Sigmoid colon (tissue), 7 donors: ENCODE measurements at places on chromosomes 7 and 10. TPM values are rescaled to one million over a fixed set of nuclear protein-coding genes. Genes with fewer than 3 reads are reported as not detected.

The MYOF gene
- total RNA-seq, result 83.4 TPM

GRCh38 chr10:96339383-96339782, 19.4 kb downstream of the OPALIN start:
- H3K27me3 ChIP-seq, result no peaks in the 10 kb centered on the region
- no peak for DNase-seq
- no peaks in the 10 kb centered on the region for H3K4me1 ChIP-seq
- no peak overlapping the region for H3K27ac ChIP-seq
- H3K36me3 ChIP-seq, result no peaks in the 10 kb centered on the region

- no peaks in the 10 kb centered on the region for H3K36me3 ChIP-seq
- H3K4me3 ChIP-seq, result no peak overlapping the region
- no peak for DNase-seq
- H3K27ac ChIP-seq, result no peak overlapping the region
- no peaks in the 10 kb centered on the region for H3K4me1 ChIP-seq
Measured at GRCh38 chr10:68167586-68168189, 58.4 kb downstream of the MYPN start.

- peaks cover 10% of the 10 kb centered on the region for H3K4me1 ChIP-seq
- H3K27me3 ChIP-seq, result no peaks in the 10 kb centered on the region
- no peak overlapping the region for H3K4me3 ChIP-seq
Measured at GRCh38 chr10:88886557-88886956, 6.5 kb downstream of the STAMBPL1 start.

GRCh38 chr10:132906106-132906505, 36.3 kb downstream of the CFAP46 start:
- H3K36me3 ChIP-seq, result no peaks in the 10 kb centered on the region
- H3K27me3 ChIP-seq, result no peaks in the 10 kb centered on the region
- H3K27ac ChIP-seq, result no peak overlapping the region

GRCh38 chr10:63125459-63125858, 7.7 kb upstream of the NRBF2 start:
- no peak overlapping the region for H3K27ac ChIP-seq
- no peaks in the 10 kb centered on the region for H3K27me3 ChIP-seq
- H3K4me1 ChIP-seq, result no peaks in the 10 kb centered on the region
- no peaks in the 10 kb centered on the region for H3K36me3 ChIP-seq

GRCh38 chr7:111363099-111363498, 199.2 kb downstream of the IMMP2L start:
- H3K27ac ChIP-seq, result no peak overlapping the region
- H3K4me1 ChIP-seq, result no peaks in the 10 kb centered on the region
- no peak overlapping the region for H3K4me3 ChIP-seq
- H3K27me3 ChIP-seq, result no peaks in the 10 kb centered on the region
- H3K36me3 ChIP-seq, result no peaks in the 10 kb centered on the region

GRCh38 chr7:31271641-31272405, 68.7 kb downstream of the NEUROD6 start:
- no peaks in the 10 kb centered on the region for H3K27me3 ChIP-seq
- no peak overlapping the region for H3K4me3 ChIP-seq
- DNase-seq, result no peak
- no peak overlapping the region for H3K27ac ChIP-seq
- no peaks in the 10 kb centered on the region for H3K36me3 ChIP-seq

The AOAH gene
- total RNA-seq, result 13.9 TPM

GRCh38 chr7:4775848-4776623, 613 bp downstream of the AP5Z1 start:
- DNase-seq, result no peak
- H3K27ac ChIP-seq, result peak overlapping the region; percentile 99
- no peaks in the 10 kb centered on the region for H3K27me3 ChIP-seq
- peaks cover 10% of the 10 kb centered on the region for H3K36me3 ChIP-seq

GRCh38 chr10:111833251-111833650, 350.3 kb downstream of the GPAM start:
- H3K36me3 ChIP-seq, result no peaks in the 10 kb centered on the region
- H3K4me1 ChIP-seq, result peaks cover 50% of the 10 kb centered on the region
- no peak overlapping the region for H3K27ac ChIP-seq
- no peaks in the 10 kb centered on the region for H3K27me3 ChIP-seq
- H3K4me3 ChIP-seq, result no peak overlapping the region

The COA1 gene
- 42.6 TPM for total RNA-seq

The CFAP69 gene
- total RNA-seq, result 8.7 TPM

The SNX13 gene
- 51.4 TPM for total RNA-seq

The ANKRD1 gene
- total RNA-seq, result not detected

GRCh38 chr7:155381852-155382801, 75.8 kb upstream of the EN2 start:
- H3K27ac ChIP-seq, result no peak overlapping the region
- H3K36me3 ChIP-seq, result no peaks in the 10 kb centered on the region
- H3K27me3 ChIP-seq, result peaks cover 83% of the 10 kb centered on the region
- peak overlapping the region; percentile 24 for H3K4me3 ChIP-seq
- peaks cover 28% of the 10 kb centered on the region for H3K4me1 ChIP-seq
- no peak for DNase-seq

DNA sequence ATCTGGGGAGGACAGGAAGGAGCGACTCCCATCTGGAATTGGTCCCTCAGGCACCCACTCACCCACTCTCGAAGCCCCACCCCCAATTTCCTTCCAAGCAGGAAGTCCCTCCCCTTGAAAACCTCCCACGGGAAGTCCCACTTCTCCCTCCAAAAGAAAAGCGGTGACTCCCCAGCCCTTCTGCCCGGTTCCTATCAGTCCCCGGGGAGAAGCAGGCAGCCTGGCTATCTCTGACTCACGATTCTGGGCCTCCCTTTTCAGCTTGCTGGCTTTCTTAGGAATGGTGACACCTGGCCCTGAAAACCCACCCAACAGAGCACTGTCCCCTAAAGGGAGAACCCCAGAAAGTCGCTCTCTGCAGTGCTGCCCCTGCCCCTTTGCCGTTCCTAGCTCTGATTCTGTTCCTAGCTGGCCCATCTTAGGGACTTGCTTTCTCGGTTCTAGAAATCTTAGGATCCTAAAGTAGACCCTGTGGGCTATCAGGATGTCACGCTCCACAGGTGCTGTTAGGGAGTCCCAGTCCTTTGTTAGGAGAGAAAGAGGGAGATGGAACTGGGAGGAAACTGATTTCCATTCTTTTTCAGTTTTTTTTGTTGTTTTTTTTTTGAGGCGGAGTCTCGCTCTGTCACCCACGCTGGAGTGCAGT, 6.0 kb downstream of the TSC22D4 start:
- peaks cover 57% of the 10 kb centered on the region for H3K36me3 ChIP-seq
- H3K4me1 ChIP-seq, result peaks cover 76% of the 10 kb centered on the region
- DNase-seq, result no peak
- peak overlapping the region; percentile 93 for H3K27ac ChIP-seq
- H3K4me3 ChIP-seq, result no peak overlapping the region

GRCh38 chr7:143003393-143004051, 23.4 kb downstream of the OR9A2 start:
- H3K36me3 ChIP-seq, result no peaks in the 10 kb centered on the region
- no peaks in the 10 kb centered on the region for H3K4me1 ChIP-seq
- no peak overlapping the region for H3K27ac ChIP-seq
- no peak overlapping the region for H3K4me3 ChIP-seq
- no peak for DNase-seq

The GRM3 gene
- total RNA-seq, result not detected

The GRID2IP gene
- total RNA-seq, result not detected

GRCh38 chr7:45217358-45217757, 59.8 kb downstream of the RAMP3 start:
- no peaks in the 10 kb centered on the region for H3K36me3 ChIP-seq
- no peak overlapping the region for H3K27ac ChIP-seq
- no peak for DNase-seq
- H3K4me3 ChIP-seq, result no peak overlapping the region
- peaks cover 37% of the 10 kb centered on the region for H3K27me3 ChIP-seq
- H3K4me1 ChIP-seq, result no peaks in the 10 kb centered on the region

DNA sequence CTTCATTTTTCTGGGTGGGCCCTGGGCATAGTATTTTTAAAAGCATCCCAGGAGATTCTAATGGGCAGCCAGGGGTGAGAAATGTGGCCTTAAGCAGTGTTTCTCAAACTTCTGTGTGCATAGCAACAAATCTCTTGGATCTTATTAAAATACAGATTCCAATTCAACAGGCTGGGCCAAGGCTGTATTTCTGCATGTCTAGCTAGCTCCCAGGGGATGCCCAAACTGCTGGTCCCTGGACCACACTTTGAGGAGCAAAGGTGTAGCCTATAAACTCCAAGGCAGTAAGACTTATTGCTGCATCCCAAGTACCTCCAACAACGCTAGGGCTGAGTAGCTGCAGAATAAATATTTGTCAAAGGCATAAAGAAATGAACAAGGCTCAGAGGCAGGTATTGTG, 292.9 kb upstream of the ZMIZ1 start:
- H3K4me3 ChIP-seq, result no peak overlapping the region
- no peak for DNase-seq
- no peaks in the 10 kb centered on the region for H3K36me3 ChIP-seq
- H3K27ac ChIP-seq, result peak overlapping the region; percentile 12
- peaks cover 61% of the 10 kb centered on the region for H3K4me1 ChIP-seq

The PILRA gene
- total RNA-seq, result 5.9 TPM

DNA sequence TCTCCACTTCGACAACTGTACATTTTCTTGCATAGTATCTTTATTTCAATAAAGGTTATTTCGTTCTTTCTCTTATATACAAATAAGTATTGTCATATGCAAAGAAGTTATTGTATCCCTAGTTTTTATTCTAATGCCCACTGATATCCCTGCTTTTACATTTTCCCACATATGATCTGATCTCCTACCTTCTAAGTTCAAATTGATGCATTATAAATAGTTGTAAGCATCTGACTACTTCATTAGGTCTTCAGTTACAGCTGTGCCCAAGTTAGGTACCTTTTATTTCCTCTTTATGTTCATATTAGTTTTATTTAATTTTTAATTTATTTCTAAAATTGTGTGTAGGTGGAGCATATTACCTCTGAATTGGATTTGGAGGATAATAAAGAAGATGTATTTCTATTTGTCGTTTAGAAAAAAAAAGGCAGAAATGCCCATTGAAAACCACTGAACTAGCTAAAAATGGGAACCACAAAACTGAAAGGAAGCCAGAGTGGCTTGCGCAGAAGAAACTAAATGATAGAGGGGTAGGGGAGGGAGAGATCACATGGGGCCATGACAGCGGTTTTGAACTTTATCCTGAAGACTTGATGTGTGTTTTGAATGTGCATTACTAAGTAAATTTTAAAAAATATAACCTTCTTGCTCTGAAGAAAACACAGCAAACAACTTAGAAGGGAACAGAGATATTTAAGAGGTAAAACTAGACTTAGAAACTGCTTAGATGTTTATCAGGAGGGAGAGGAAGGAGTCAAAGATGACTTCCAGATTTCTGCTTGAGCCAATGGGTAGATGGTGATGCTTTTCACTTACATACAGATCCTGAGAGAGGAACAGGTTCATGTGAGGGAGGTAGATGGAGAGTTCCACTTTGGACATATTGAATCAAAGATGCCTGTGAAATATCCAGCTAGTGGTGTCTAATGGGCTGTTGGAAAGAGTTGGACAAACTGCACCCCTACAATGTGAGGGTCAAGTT, 9.3 kb upstream of the ZC3HAV1L start:
- no peak for DNase-seq
- H3K27me3 ChIP-seq, result no peaks in the 10 kb centered on the region
- no peak overlapping the region for H3K4me3 ChIP-seq
- no peaks in the 10 kb centered on the region for H3K4me1 ChIP-seq

GRCh38 chr7:157517782-157518513, 181.1 kb downstream of the DNAJB6 start:
- H3K27ac ChIP-seq, result no peak overlapping the region
- DNase-seq, result peak; percentile 46
- no peaks in the 10 kb centered on the region for H3K36me3 ChIP-seq
- H3K4me3 ChIP-seq, result no peak overlapping the region
- no peaks in the 10 kb centered on the region for H3K27me3 ChIP-seq

DNA sequence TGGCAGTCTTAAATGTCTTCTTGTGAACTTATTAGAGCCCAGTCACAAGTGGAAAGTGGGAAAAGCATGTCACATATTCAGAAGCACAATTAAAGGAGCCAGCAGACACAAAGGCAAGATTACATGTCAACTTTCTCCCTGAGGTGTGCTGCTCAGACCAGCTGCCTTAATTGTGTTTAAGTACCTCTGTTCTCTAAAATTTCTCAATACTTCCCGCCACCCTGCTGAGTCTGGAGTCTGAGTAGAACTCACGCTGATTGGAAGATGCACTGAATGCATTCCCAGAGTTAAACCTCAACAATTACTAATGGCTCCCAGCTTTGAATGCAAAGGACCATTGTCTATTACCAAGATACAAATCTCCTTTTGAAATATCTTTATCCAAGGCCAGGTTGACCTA, 166.4 kb upstream of the COBL start:
- no peaks in the 10 kb centered on the region for H3K27me3 ChIP-seq
- no peaks in the 10 kb centered on the region for H3K36me3 ChIP-seq
- DNase-seq, result no peak
- H3K27ac ChIP-seq, result no peak overlapping the region

DNA sequence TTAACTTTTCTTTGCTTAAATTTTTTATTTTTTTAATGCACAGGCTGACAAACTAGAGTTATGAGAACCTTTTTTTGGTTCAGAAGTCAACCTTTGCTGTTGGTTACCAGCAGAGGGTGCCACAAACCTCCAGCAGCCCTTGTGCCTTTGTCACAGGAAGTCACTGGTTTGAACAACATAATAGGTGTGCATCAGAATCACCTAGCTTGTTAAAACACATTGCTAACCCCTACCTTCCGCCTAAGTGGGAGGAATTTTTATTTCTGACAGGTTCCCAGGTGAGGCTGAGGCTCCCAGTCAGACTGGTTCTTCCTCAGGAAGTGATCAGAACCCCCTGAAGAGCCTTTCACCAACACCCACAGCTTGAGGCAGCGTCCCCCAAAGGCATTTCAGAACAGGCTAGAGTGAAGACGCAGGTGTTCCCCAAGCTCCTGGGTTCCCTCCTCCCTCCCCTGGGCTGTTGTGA, 22.6 kb upstream of the VDAC2 start:
- H3K4me3 ChIP-seq, result no peak overlapping the region
- H3K27me3 ChIP-seq, result no peaks in the 10 kb centered on the region
- H3K27ac ChIP-seq, result no peak overlapping the region
- no peaks in the 10 kb centered on the region for H3K4me1 ChIP-seq
- H3K36me3 ChIP-seq, result no peaks in the 10 kb centered on the region

The CHN2 gene
- total RNA-seq, result 12.9 TPM
